ENCODE measurements at places on chromosomes 16 and 17. TPM values are rescaled to one million over a fixed set of nuclear protein-coding genes. Genes with fewer than 3 reads are reported as not detected.

DNA sequence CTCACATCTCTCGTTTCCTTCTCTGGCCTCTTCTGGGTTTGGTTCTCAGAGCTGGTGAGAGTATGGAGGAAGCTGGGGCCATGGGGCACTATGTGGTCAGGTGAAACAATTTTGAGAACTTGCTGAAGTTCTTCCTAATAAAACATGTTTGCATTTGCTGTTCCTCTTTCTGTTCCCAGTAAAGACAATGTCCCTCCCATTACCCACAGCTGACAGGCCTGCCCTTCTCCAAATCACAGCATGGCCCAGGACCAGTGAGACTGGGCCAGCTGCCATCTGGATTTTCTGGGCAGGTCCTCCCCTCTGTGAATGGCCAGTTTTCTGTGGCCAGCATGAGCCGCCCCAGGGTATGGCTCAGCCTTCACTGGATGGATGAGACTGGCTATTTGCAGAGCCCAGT lies at the start of gene CD300H:
Gene CD300H, minus strand, starts transcription at position 113 of the 400 bp plus-strand sequence.
- no peak for DNase-seq
- H3K4me1 ChIP-seq: peaks cover 11% of the 10 kb centered on the region
- H3K4me3 ChIP-seq: no peak within 1 kb of the TSS
- no peak within 1 kb of the TSS for H3K27ac ChIP-seq
- no peaks in the 10 kb centered on the region for H3K36me3 ChIP-seq
- H3K27me3 ChIP-seq: peaks cover 12% of the 10 kb centered on the region

DNA sequence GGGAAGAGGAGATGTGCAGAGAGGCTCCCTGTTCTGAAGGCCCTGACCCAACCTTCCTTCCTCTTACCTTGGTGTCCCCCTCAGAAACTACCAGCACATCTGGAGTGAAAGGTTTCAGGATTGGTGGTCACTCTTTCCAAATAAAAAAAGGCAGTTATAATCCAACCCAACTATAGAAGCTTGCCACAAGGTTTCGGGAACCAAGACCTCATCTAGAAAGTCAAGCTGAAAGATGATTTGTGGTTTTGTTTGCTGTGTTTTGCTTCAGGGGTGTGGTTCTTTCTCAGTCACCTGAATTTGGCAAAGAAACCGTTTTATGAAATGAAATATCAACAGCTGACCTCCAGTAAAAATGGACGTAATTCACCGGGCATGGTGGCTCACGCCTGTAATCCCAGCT lies 19.3 kb downstream of the SHMT1 start:
- H3K4me1 ChIP-seq: no peaks in the 10 kb centered on the region
- no peak overlapping the region for H3K27ac ChIP-seq
- DNase-seq: no peak
- H3K36me3 ChIP-seq: peaks cover 2% of the 10 kb centered on the region
- no peaks in the 10 kb centered on the region for H3K27me3 ChIP-seq
- H3K4me3 ChIP-seq: no peak overlapping the region

DNA sequence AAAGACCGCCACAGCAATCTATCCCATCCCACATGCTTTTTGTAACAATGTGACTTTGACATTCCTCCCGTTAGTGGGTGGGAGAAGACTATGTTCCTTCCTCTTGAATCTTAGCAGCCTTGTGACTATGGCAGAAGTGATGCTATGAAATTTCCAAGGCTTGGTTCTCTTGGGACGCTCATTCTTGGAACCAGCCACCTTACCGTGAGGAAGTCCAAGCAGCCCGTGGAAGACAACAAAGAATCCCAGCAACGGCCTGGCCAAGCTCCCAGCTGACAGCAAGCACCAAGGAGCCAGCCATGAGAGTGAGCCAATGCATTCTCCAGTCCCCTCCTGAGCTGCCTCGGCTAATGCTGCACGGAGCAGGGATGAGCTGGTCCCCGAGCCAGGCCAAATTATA lies 62.3 kb downstream of the VPS53 start:
- H3K4me3 ChIP-seq: no peak overlapping the region
- peaks cover 28% of the 10 kb centered on the region for H3K36me3 ChIP-seq
- no peaks in the 10 kb centered on the region for H3K4me1 ChIP-seq
- no peak overlapping the region for H3K27ac ChIP-seq
- no peaks in the 10 kb centered on the region for H3K27me3 ChIP-seq

Gene ARHGAP44
- 1.4 TPM for total RNA-seq

Gene KRT39
- total RNA-seq: not detected

DNA sequence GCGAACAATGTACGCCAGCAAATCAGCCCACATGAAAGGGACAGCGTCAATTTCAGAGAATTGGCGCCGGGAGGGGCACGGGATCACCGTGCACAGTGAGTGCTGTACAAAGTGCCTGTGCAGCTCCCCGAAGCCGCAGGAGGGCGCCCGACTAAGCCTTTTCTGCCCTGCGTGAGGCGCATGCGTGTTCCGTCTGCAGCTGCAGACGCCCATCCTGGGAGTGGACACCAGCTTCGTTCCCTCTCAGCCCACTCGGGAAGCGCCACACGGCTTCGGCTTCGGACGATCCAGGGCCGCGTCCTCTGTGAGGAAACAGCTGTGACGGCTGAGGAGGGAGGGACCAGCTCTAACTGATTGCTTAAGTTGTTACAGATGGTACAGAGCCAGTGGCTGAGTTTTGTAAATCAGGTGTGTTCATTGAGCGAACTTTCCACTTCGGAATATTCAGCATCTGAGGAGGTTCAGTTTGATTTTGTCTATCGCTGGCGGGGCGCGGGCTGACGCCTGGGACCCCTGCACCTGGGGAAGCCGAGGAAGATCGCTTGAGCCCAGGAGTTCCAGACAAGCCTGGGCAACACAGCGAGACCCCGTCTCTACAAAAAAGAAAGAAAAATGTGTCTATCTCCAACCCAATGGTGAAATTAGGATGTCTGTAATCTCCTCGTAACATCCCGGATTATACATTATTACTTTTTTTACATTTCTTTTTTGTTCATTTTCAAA lies 15.4 kb upstream of the ZNF287 start:
- H3K27me3 ChIP-seq: peaks cover 6% of the 10 kb centered on the region
- DNase-seq: peak; percentile 57
- no peaks in the 10 kb centered on the region for H3K36me3 ChIP-seq
- no peak overlapping the region for H3K27ac ChIP-seq

Gene LGALS9B
- not detected for total RNA-seq

Gene PYDC1
- not detected for total RNA-seq

Gene FN3K
- 4.1 TPM for total RNA-seq

DNA sequence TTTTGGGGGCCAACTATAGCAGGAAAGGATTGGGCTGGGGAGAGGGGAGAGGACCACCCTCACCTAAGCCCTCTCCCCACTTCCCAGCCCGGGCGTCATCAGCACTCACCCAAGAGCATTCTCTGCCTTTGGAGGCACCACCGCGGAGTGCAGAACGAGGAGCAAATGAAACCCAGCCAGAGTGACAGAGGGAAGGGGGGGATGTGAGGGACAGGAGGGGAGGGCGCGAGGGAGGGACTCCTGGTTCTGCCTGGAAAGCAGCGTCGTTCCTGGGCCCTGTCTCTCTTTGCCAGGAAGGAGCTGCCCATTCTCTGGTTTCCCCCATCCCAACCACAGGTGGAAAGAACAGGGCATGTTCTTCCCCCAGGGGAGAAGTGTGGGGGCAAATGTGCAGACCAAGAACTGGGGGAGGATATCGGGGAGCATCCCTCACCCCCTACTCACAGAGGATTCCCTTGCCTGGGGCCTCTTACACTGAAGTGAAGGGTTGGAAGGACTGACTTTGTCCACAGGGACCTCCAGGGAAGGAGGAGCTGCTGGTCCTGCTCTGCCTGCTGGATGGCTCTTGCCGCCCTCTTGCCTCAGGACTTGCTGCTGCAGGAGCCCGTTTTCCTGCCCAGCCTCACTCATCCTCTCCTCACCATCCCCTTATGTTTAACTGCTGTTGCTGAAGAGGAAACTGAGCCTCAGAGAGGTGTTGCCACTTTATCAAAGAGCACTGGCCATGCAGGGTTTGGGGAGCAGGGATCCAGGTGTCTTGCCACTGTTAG lies 3.5 kb upstream of the C17orf113 start:
- H3K4me1 ChIP-seq: peaks cover 2% of the 10 kb centered on the region
- H3K27ac ChIP-seq: no peak overlapping the region
- no peak overlapping the region for H3K4me3 ChIP-seq
- no peaks in the 10 kb centered on the region for H3K36me3 ChIP-seq
- H3K27me3 ChIP-seq: peaks cover 43% of the 10 kb centered on the region

- H3K27ac ChIP-seq: no peak overlapping the region
- H3K27me3 ChIP-seq: no peaks in the 10 kb centered on the region
- DNase-seq: no peak
- no peak overlapping the region for H3K4me3 ChIP-seq
- H3K4me1 ChIP-seq: no peaks in the 10 kb centered on the region
- H3K36me3 ChIP-seq: no peaks in the 10 kb centered on the region
Observed at GRCh38 chr16:24049113-24049512, 207.0 kb upstream of the CACNG3 start.

DNA sequence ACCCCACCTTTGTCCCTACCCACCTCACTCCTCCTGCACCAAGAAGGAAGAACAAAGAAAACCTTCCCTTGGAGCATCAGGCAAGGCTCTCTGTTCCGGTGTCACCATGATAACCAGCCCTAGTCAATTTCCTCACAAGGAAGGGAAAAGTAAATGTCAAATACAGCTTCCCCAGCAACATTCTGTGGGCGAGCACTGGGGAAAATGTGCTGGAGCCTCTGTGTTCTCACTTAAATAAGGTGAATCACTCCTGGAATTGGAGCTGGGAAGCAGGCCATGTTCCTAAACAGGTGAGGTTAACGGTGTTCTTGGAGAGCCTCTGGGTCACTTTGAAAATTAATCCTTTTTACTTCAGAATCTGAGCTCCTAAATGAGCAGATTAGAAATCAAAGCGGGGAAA lies 427.9 kb upstream of the ERCC4 start:
- H3K27me3 ChIP-seq: no peaks in the 10 kb centered on the region
- no peaks in the 10 kb centered on the region for H3K36me3 ChIP-seq
- no peak overlapping the region for H3K4me3 ChIP-seq
- DNase-seq: no peak

GRCh38 chr17:60139438-60140285 lies 10.1 kb upstream of the CA4 start:
- peak overlapping the region; percentile 15 for H3K4me3 ChIP-seq
- H3K4me1 ChIP-seq: peaks cover 31% of the 10 kb centered on the region
- H3K36me3 ChIP-seq: no peaks in the 10 kb centered on the region

Gene PYY
- total RNA-seq: not detected

DNA sequence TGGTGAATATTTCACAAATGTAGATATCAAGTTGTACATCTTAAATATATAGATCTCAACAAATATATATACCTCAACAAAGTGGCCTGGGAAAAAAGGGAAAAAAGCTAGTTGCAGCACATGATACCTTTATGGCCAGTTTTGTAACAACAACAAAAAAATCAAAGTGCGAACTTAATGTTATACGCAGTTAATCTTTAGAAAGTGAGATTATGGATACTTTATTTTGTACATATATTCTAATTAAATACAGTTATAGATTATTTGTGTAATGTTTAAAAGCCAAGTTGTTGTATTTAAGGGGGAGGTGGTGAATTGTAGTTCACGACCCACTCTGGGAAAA lies 385 bp upstream of the ZFP1 start:
- no peaks in the 10 kb centered on the region for H3K4me1 ChIP-seq
- DNase-seq: no peak
- H3K4me3 ChIP-seq: peak overlapping the region; percentile 85
- H3K36me3 ChIP-seq: no peaks in the 10 kb centered on the region
- H3K27ac ChIP-seq: no peak overlapping the region

GRCh38 chr16:48059936-48060335 lies 95.9 kb downstream of the ABCC12 start:
- no peak for DNase-seq
- no peak overlapping the region for H3K4me3 ChIP-seq
- no peaks in the 10 kb centered on the region for H3K27me3 ChIP-seq
- no peak overlapping the region for H3K27ac ChIP-seq

DNA sequence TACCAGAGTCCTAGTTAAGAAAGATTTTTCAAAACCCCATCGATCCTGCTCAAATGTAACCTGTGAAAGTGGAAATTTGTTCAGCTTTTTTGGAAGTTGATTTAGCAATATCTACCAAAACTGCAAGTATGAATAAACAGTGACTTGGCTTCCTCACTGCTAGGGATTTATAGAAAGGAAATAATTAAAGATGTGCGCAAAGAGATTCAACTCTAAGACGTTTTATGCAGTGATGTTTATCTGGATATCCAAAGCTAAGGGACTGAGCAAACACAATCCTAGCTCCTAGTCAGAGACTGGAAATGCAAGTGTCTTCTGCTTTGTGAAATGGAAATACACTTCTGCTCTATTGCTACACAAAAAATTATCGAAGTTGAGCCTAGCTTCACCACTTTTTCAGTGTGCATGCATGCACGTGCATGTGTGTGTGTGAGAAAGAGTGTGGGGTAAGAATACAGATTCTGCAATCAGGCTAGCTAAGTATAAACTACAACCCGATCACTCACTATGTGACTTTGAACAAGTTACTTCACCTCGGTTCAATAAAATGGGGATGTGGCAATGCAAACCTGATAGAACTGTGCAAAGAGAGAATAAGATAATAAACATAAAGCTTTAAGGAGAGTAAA lies 52.1 kb upstream of the FOXF1 start:
- H3K27ac ChIP-seq: peak overlapping the region; percentile 46
- H3K4me3 ChIP-seq: no peak overlapping the region
- peaks cover 23% of the 10 kb centered on the region for H3K4me1 ChIP-seq
- peaks cover 2% of the 10 kb centered on the region for H3K27me3 ChIP-seq

Gene LUC7L3
- 93.0 TPM for total RNA-seq

Gene COPZ2
- total RNA-seq: 25.1 TPM

DNA sequence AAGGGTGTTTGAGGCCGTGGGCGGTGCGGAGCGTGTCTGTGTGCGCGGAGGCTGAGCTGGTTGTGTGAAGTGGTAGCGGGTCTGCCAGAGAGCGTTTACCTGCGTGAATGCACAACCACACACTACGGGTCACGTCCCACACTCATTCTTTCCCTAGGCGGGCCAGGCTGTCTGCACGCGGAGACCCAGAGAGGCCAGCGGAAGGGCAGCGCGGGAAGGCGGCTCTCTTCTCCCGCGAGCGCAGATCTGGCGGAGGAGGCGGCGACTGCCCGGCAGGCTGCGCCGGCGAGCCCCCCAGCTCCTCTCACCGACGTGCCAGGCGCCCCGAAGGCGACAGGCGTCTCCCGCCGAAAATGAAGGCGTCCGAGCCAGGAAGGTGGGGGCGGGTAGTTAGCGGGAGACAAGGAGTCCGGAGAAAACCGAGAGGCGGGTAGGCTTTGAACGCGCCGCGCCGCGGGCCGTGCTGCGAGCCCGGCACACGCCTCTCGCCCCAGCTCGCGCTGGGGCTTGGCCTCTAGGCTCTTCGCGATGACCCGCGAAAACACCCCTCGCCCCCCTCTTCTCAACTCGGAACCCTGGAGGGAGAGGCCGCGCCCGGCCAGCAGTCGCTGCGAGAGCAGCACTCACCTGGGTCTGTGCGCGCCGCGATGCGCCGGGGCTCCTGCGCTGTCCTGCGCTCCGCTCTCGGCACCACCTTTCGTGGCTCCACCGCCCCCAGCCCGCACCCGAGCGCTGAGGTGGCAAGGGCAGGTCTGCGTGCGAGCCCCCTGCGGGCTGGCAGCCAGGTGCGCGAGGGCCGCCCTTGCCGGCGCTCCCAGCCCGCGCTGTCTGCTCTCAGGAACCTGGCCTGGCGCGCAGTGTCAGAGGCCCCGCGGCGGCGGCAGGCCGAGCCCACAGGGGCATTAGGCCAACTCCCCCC lies 2.0 kb upstream of the FOXF1 start:
- no peaks in the 10 kb centered on the region for H3K36me3 ChIP-seq
- no peak for DNase-seq
- no peak overlapping the region for H3K27ac ChIP-seq

Gene RNU2-1
- total RNA-seq: 4,186 TPM
